Activated naive CD8-positive, alpha-beta T cell treated with anti-CD3 and anti-CD28 coated beads, Interleukin-2, amount 10 ng/mL, durations not matched to agents 7 days and 5 days (primary cell): ENCODE measurements at places on chromosomes 16 and 17. TPM values are rescaled to one million over a fixed set of nuclear protein-coding genes. Genes with fewer than 3 reads are reported as not detected.

- no peak for DNase-seq
- H3K27ac ChIP-seq: no peak overlapping the region
- no peaks in the 10 kb centered on the region for H3K4me1 ChIP-seq
- H3K4me3 ChIP-seq: no peak overlapping the region
Observed at GRCh38 chr16:8775359-8775758, 22.1 kb downstream of the TMEM186 start.

- H3K27ac ChIP-seq: peak within 1 kb of the TSS; percentile 72
- DNase-seq: peak; percentile 54
- H3K36me3 ChIP-seq: no peaks in the 10 kb centered on the region
- peaks cover 19% of the 10 kb centered on the region for H3K4me1 ChIP-seq
- peak within 1 kb of the TSS; percentile 86 for H3K4me3 ChIP-seq
Observed at GRCh38 chr17:82022310-82022980, at the start of gene CENPX. TSS of gene CENPX (minus strand) at chr17:82022878. CDS start at chr17:82022861, 17 bp downstream.

DNA sequence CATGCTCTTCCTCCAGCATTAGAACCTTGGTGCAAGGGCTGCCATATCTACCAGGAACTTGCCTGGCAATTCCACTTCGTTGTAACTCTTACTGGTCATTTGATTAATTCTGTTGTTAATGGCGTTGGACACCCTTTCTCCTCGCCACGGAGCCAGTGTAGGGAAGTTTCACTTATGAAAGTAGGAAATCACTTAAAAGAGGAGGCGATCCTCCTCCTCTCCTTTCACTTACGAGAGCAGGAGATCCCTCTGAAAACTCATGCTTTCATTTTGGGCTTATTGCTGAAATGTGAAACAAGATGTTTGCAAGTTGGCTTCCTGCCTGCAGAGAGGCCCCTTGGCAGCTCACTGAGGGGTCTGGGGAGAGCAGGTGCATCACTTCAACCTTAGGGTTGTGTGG lies 226.0 kb downstream of the SNX29 start:
- no peaks in the 10 kb centered on the region for H3K27me3 ChIP-seq
- DNase-seq: no peak
- peaks cover 6% of the 10 kb centered on the region for H3K4me1 ChIP-seq
- peak overlapping the region; percentile 66 for H3K4me3 ChIP-seq
- H3K27ac ChIP-seq: peak overlapping the region; percentile 69
- peaks cover 7% of the 10 kb centered on the region for H3K36me3 ChIP-seq

DNA sequence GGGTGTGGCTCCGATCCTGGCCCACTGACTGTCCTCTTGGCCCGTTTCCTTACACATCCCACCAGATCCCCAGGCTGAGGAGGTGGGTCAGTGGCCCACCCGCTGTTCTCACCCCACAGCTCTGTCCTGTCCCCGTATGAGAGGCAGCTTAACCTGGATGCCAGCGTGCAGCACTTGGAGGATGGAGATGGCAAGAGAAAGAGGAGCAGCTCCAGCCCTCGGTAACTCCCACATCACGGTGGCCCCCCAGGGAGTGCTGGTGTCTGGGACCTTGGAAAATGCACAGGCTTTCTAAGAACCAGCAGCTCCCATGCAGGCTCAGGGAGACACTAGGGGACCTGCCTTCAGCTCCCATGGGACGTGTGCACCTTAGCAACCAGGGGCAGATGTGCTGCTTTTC lies 4.2 kb upstream of the LLGL2 start:
- no peak for DNase-seq
- H3K27ac ChIP-seq: no peak overlapping the region
- H3K4me1 ChIP-seq: peaks cover 25% of the 10 kb centered on the region
- H3K27me3 ChIP-seq: no peaks in the 10 kb centered on the region
- H3K36me3 ChIP-seq: peaks cover 20% of the 10 kb centered on the region

- DNase-seq: no peak
- H3K27me3 ChIP-seq: peaks cover 2% of the 10 kb centered on the region
- H3K36me3 ChIP-seq: no peaks in the 10 kb centered on the region
- H3K27ac ChIP-seq: no peak overlapping the region
- no peaks in the 10 kb centered on the region for H3K4me1 ChIP-seq
Observed at GRCh38 chr16:59355704-59356103, 621.6 kb upstream of the GOT2 start.

DNA sequence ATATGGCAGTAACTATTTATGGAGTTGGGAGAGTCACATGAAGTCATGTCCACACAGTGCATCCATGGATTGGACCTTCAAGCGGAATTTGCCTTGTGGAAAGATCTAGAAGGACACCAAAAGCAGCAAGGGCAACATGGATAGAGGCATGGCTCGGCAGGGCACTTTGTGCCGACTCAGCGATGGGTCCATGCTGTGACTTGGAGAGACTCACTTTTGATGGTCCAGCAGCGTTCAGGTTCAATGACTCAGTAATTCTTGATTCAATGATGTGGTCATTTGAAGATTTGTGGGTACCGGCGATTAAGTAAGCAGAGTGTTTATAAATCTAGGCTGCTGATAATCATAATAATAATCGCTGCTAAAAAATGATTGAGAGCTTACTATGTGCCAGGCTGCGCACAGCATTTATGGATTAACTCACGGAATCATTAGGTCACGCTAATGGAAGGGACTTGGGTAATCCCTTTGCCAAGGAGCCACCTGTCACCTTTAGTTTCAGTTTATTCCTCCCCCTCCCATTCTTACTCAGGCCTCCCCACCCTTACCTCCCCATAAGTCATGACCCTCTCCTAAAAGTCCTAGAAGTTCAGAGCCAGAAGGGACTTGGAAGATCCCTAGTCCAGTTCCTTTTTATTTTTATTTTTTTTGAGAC lies 127.5 kb upstream of the CRHR1 start:
- peaks cover 5% of the 10 kb centered on the region for H3K27me3 ChIP-seq
- no peak overlapping the region for H3K27ac ChIP-seq
- H3K4me1 ChIP-seq: no peaks in the 10 kb centered on the region
- no peaks in the 10 kb centered on the region for H3K36me3 ChIP-seq
- no peak overlapping the region for H3K4me3 ChIP-seq

- DNase-seq: peak; percentile 33
- peaks cover 15% of the 10 kb centered on the region for H3K4me1 ChIP-seq
- no peaks in the 10 kb centered on the region for H3K36me3 ChIP-seq
- no peak overlapping the region for H3K4me3 ChIP-seq
Observed at GRCh38 chr16:53892155-53892554, 188.2 kb downstream of the FTO start.

DNA sequence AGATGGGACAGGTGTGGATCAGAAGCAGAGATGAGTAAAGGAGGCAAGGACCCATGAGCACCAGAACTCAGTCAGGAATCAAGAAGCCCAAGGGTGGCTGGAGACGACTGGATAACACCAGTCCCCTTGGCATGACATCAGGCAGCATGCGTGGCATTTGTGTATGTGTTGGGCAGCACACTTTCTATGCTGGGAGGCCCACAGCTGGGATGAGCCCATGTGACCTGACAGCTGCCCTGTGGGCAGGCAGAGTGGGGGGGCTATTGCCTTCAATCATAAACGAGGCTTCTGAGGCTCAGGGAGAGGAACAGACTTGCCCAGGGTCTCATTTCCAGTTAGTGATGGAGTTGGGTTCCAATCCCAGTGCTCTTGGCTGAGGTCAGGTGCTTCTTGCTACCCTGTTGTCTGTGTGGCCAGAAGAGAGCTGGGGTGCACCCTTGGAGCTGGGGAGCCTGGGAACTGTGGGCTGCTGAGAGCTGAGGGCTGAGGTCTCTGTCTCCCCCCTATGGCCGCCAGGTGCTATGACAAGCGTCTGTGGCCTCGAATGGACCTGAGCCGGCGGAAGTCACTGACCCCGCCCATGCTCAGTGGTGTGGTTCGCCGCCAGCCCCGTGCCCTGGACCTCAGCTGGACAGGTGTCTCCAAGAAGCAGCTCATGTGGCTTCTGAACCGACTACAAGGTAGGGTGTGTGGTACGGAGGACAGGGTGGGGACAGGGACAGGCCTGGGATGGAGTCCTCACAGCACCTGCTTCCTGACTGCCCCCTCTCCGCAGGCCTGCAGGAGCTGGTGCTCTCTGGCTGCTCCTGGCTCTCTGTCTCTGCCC lies 7.1 kb upstream of the ORAI3 start:
- H3K36me3 ChIP-seq: peaks cover 23% of the 10 kb centered on the region
- no peaks in the 10 kb centered on the region for H3K27me3 ChIP-seq
- peak; percentile 78 for DNase-seq
- peak overlapping the region; percentile 74 for H3K4me3 ChIP-seq

DNA sequence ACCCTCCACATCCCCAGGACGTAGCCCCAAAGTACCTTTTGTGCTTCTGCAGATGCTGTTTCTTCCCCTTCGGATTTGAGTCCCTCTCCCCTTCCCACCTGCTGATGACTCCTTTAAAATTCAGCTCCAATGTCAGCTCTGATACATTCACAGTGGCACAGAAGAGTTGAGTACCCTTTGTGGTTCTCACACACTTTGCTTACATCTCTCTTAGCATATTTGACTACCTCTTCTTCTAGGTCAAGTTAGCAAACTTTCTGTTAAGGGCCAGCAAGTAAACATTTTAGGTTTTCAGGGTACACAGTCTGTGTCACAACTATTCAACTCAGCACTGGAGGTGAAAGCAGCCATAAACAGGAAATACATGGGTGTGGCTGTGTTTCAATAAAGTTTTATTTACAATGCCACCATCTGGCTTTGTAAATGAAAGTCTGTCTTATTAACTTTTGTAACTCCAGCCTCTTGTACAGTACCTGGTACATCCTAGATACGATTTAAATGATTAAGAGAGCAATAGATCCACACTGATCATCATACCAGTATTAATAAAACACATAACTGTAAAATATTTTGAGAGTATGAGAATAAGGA lies 161.7 kb downstream of the SOX9 start:
- no peaks in the 10 kb centered on the region for H3K27me3 ChIP-seq
- no peak for DNase-seq
- H3K36me3 ChIP-seq: no peaks in the 10 kb centered on the region
- no peaks in the 10 kb centered on the region for H3K4me1 ChIP-seq
- H3K27ac ChIP-seq: no peak overlapping the region

DNA sequence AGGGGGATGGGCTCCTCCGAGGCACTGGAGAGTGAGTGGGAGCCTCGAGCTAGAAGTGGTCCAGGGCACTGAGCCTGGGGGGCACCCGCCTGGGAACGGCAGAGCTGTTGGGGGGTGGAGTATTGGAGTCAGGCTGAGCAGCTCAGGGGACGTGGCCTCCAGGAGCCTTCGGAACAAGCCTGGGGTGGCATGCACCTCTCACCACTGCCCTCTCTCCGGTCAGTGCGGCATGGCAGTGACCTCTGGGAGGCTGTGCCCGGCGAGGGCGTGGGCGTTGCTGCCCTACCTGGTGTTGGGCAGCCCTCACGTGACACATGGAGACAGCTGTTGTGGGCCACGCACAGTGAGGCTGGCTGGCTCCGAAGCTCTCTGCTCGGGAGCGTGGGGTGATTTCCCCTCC lies 13.9 kb downstream of the PRSS27 start:
- no peak overlapping the region for H3K4me3 ChIP-seq
- no peak overlapping the region for H3K27ac ChIP-seq
- peaks cover 3% of the 10 kb centered on the region for H3K36me3 ChIP-seq
- H3K27me3 ChIP-seq: no peaks in the 10 kb centered on the region
- no peaks in the 10 kb centered on the region for H3K4me1 ChIP-seq

DNA sequence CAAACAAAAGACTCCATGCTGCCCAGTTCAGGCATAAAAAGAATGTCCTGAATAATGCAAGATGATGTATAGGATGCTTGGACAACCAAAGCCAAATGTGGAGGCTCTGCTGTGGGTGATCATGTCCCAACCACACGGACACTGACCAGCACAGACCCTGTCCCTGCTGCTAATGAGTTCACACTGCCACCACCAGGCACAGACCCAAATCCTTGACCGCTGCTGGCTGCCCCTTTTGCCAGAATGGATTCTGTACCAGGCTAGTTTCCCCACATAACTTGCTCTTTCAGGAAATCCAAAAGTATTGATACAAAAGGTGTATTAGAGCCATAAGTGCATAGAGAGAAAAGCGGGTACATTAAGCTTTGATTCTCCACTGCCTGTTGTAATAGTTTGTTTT lies 60.9 kb downstream of the XYLT1 start:
- peaks cover 16% of the 10 kb centered on the region for H3K4me1 ChIP-seq
- no peak for DNase-seq

GRCh38 chr17:73874008-73874720 lies 229.9 kb upstream of the SDK2 start:
- H3K27me3 ChIP-seq: no peaks in the 10 kb centered on the region
- DNase-seq: no peak
- H3K36me3 ChIP-seq: no peaks in the 10 kb centered on the region
- H3K4me1 ChIP-seq: no peaks in the 10 kb centered on the region
- H3K27ac ChIP-seq: no peak overlapping the region
- H3K4me3 ChIP-seq: no peak overlapping the region

DNA sequence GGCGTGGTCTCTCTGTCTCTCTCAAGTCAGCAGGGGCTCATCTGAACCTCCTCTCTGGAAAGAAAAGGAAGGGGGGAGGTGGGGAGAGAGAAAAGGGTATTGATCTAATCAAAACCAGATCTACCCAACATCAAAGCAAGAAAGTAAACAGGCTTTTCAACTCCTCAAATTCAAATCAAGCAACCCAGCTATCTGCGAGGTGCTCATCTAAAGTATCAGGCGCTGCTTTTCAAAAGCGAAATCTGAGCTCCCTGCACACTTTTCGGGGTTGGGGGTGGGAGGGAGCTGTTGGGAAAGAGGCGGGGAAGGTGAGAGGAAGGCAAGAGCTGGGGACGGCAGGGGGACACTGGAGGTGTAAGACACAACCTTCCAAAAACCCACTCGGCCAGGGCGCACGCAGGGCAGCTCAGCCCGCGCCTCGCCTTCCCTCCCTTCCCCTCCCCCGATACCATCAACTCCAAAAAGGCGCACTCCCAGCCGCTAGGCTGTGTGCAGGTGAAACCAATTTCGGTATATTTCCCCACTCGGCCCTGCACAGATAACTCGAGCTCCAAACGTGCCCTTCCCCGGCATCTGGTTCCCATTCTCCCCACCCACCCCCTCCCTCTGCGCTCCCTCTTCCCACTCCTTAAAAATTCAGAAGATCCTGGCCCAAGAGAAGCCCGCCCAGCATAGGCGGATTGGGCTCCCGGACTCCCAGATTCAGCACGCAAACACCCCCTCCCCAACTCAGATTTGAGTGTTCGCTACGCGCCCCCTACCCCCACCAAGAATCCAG lies 2.6 kb downstream of the AXIN2 start:
- H3K36me3 ChIP-seq: peaks cover 4% of the 10 kb centered on the region
- H3K27me3 ChIP-seq: peaks cover 15% of the 10 kb centered on the region
- no peak for DNase-seq

DNA sequence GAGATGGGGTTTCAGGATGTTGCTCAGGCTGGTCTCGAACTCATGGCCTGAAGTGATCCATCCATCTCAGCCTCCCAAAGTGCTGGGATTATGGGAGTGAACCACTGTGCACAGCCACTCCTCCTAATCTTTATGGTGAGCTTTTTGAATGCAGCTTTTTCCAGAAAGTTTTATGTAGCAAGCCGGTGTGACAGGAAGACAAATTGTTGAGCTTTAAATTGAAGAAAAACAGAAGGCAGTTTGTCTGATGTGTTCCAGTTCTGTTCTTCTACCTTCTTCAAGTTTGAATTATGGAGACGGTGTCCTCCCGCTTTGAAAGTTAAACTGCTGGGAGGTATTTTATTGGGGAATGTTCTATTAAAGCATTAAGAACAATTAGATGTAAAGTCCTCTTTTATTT lies 177.1 kb downstream of the SNX29 start:
- no peak overlapping the region for H3K27ac ChIP-seq
- peaks cover 2% of the 10 kb centered on the region for H3K36me3 ChIP-seq
- peaks cover 3% of the 10 kb centered on the region for H3K4me1 ChIP-seq
- H3K27me3 ChIP-seq: no peaks in the 10 kb centered on the region

- H3K4me3 ChIP-seq: no peak overlapping the region
- peaks cover 2% of the 10 kb centered on the region for H3K27me3 ChIP-seq
- DNase-seq: no peak
- no peaks in the 10 kb centered on the region for H3K36me3 ChIP-seq
- H3K27ac ChIP-seq: no peak overlapping the region
Observed at GRCh38 chr17:41464682-41465081, 2.5 kb downstream of the KRT32 start.

Gene PDIA2
- 0.31 TPM for total RNA-seq

Gene BEAN1
- not detected for total RNA-seq

Gene TMEM100
- total RNA-seq: not detected
